Pulmonary artery endothelial cell (primary cell): ENCODE measurements at places on chromosomes 5 and 9. TPM values are rescaled to one million over a fixed set of nuclear protein-coding genes. Genes with fewer than 3 reads are reported as not detected.

GRCh38 chr9:127214421-127215267, 49.9 kb upstream of the GARNL3 start:
- DNase-seq: peak; percentile 11

- no peak for DNase-seq
Observed at GRCh38 chr9:36878986-36879982, 154.8 kb downstream of the PAX5 start.

GRCh38 chr9:72151104-72151503, 1.9 kb downstream of the GDA start:
- no peak for DNase-seq

- no peak for DNase-seq
Observed at GRCh38 chr9:137000177-137000930, 4.0 kb upstream of the CLIC3 start.

DNA sequence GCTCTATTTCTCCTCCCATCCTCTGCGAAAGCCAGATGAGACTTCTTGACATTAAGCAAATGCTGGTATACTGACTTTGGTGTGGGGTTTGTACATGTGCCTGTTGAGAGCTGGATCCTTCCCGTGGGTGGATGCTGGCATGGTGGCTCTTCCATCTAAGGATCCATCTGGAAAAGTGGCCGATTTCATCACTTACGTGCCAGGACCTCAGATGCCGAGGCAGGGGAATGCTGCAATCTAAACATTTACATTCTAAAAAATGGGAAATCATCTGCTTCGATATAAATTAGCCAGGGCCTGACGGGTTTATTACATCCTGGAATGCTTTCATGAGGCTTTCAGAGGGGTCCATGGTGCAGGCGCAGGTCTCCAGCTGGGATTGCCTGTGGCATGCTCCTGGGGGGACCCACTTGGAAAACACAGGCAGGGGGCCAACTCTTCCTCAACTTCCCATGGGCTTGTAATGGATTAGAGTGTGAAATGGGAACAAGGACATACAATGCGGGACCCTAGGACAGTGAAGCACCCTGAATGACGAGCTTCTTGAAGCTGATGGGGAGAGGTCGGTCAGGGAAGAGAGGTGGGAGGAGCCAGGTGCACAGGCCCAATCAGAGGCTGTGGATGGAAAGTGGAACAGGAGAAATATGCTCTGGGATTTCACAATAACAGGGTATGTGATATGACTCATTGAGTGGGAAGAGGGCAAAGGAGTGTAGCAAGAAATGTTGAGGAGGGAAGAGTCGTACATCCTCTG, 105.5 kb upstream of the PITX1 start:
- no peak for DNase-seq

DNA sequence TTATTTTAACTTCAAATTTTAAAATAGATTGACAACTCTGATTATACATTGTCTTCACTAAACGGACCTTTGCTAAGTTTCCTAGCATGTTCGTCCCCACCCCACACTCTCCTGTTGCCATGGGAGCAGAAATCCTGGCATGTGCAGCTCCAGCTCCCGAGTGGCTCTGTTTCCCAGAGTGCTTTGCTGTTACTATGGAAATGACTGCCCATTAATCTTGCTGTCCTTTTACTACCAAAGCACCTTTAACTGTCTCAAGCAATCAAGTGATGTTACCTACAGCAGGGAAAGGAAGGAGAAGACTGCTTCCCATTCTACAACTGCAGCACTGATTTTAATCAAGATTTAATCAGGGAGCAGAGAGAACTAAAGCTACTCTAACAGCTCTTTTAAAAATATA, 212.0 kb upstream of the KIF2A start:
- no peak for DNase-seq

ANKRD55 gene
- total RNA-seq: 0.33 and 0.74 TPM in 2 replicates

SERF1A gene
- total RNA-seq: 1.8 and 2.3 TPM in 2 replicates

- no peak for DNase-seq
Observed at GRCh38 chr9:134460206-134460605, 134.0 kb downstream of the RXRA start.

GRCh38 chr9:104269996-104270963, 176.2 kb downstream of the SMC2 start:
- no peak for DNase-seq

DNA sequence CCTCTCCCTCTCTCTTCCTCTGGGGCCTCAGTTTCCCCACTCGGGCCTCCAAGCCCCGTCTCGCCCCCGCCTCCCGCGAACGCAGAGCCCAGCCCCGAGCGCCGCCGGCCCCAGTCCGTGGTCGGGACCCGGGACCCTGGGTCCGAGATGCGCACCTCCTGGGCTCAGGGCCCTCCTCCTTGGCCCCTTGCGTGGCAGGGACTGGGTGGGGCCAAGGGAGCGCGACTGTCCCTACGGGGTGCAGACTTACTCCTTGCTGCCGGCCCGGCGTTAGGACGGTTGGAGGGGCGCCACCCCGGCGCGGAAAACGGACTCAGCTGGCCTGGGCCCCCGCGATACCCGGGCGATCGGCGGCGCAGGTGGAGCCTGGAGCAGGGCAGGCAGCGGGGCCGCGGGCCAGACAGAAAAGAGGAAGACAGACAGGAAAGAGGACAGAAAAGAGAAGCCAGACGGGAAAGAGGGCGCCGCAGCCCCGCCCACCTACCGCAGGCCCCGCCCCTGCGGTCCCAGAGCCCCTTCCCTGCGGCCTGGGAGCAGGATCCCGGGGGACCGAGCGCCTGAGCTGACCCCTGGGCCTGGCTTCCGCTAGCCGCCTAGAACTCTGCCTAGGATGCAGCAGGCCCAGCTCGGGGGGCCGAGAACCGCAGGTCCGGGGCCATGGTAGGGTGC, at the start of gene GBGT1:
Gene GBGT1, minus strand, starts transcription at position 411 of the 669 bp plus-strand sequence. CDS start 1,502 bp downstream, outside the sequence.
- no peak for DNase-seq

DNA sequence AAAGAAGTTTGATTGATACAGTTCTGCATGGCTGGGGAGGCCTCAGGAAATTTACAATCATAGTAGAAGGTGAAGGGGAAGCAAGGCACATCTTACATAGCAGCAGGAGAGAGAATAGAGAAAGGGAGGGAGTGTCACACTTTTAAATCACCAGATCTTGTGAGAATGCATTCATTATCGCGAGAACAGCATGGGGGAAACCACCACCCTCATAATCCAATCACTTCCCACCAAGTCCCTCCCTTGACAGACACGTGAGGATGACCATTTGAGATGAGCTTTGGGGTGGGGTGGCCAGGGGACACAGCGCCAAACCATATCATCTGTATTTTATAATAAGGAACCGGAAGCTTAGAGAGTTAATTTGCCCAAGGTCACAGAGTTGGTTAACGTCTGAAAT, 13.7 kb upstream of the FOCAD start:
- no peak for DNase-seq

- peak; percentile 82 for DNase-seq
Observed at GRCh38 chr5:72523960-72524582, 16.9 kb upstream of the ZNF366 start.

- DNase-seq: no peak
Observed at GRCh38 chr5:169063316-169063953, 237.5 kb downstream of the SLIT3 start.

- DNase-seq: no peak
Observed at GRCh38 chr9:138064547-138064946, 187.0 kb downstream of the CACNA1B start.

GRCh38 chr9:124297551-124297901, 39.8 kb downstream of the NEK6 start:
- peak; percentile 96 for DNase-seq

DNA sequence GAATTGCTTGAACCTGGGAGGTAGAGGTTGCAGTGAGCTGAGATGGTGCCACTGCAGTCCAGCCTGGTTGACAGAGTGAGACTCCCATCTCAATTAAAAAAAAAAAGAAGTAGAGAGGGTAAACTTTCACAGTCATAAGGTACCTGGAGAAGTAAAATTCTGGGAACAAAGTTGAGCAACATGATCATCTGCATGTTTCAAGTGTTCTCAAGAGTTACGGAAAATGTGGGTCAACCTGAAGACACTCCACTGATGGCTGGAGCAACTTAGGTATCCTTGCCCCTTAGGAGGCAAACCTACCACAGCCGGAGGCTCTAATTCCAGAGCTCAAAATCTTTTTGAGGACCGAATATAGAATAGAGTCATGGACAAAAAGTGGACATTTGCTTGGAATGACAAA, 370.8 kb upstream of the RFX3 start:
- no peak for DNase-seq

- DNase-seq: no peak
Observed at GRCh38 chr5:62814991-62815390, 236.4 kb downstream of the LRRC70 start.
